ENCODE measurements at places on chromosomes 6 and 20.

GRCh38 chr6:39610221-39610620 lies 115.0 kb downstream of the KIF6 start:
- DNase-seq = no peak

GRCh38 chr6:51926125-51926524 lies 161.3 kb downstream of the PKHD1 start:
- no peak for DNase-seq

GRCh38 chr20:57484772-57485171 lies 40.2 kb downstream of the CTCFL start:
- DNase-seq = no peak

GRCh38 chr6:149054559-149055194 lies 262.8 kb upstream of the TAB2 start:
- DNase-seq = no peak

GRCh38 chr20:43477619-43478018 lies 19.9 kb downstream of the SRSF6 start:
- no peak for DNase-seq

- no peak for DNase-seq
Measured at GRCh38 chr6:136387316-136387715, 97.7 kb upstream of the BCLAF1 start.

DNA sequence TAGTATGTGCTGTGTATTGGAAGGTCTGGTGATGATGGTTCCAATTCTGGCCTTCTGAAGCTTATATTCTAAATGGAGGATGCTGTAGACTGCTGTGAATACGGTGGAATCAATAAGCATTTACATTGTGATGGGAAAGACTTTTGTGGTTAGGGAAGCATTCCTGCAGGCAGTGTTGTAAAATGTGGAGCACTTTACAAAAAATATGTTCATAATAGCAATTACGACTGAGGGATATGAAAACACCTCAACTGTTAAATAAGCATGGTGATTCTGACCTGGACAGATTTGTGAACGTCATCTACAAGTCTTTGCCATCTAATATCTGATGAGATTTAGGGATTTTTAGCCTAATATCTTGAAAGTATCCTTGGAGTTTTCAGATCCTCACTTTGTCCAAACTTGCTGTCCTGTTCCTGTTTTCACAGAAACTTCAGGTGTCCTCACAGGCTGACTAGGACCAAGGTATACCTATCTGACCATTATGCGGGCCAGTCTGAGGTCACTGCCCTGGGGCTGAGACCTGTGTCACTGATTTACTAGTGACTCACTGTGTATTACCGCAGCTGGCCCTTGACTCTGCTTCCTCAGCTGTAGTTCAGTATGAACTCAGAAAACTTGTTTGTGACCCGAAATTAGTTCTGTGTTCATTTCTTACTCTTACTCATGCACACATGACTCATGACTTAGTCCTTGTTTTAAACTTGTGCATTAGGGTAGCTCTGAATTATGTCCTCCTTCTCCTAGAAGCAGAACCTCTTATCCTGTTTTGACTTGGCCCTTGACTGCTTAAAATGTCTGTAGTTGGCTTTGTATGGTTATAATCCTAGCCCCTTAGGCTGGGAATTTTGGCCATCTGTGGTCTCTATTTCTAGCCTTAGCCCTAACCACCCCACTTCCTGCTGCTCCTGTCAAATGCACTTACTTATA lies 343.0 kb downstream of the CDKAL1 start:
- DNase-seq = no peak

- DNase-seq = no peak
Measured at GRCh38 chr6:169164986-169165385, 88.7 kb downstream of the THBS2 start.

DNA sequence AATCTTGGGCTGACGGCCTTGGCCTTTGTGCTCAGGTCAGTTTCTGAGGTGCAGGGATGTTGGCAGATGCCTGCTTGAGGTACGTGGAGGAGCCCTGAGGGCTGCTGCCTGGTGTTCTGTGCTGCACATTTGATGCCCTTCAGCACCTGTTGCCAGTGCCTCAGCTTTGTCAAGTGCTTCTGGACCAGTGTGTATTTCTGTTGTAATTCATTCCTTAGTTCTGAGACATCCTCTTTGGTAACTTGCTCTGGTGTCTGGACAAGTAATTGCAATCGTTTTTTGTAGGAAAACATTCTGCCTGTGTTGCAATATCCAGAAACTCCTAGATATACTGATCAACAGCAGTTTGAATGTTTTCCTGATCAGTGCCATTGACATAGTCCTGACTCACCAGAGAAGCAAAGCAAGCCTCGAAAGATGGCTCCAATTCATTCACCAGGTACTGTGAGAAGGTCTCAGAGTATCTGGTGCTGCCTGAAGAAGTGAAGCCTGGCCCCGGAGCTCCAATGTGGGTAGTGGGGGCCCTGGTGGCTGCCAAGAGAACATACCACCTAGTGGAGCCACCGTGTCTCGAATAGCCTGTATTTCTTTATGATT lies 26.7 kb downstream of the ZNF337 start:
- no peak for DNase-seq

DNA sequence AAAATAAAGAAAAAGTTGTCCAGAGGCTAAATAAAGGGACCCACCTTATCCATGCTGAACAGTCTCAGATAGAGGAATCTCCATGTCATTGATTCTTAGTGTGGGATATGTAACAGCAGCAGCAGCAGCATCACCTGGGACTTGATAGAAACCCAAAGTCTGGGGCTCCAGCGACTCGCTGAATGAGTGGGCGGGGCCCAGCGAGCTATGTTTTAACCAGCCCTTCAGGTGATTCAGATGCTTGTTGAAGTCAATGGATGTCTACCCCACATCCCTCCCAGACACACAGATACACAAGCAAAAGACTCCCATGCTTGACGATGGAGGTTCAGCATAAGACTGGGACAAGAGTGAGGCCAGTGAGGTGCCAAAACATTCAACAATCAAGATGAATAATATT lies 298.6 kb downstream of the UBE3D start:
- no peak for DNase-seq

GRCh38 chr6:47268572-47269187 lies 41.0 kb downstream of the TNFRSF21 start:
- no peak for DNase-seq

DNA sequence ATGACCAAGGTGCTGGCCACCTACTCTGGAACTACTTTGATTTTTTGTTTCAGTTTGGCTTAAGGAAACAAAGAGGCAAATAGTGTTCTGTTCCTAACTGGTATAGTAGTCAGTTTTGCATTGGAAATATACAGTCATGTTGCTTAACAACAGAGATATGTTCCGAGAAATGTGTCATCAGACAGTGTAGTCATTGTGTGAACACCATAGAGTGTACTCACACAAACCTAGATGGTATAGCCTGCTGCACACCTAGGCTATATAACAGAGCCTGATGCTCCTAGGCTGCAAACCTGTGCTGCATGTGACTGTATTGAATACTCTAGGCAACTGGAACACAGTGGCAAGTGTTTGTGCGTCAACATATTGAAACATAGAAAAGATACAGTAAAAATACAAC lies 80.4 kb downstream of the ARID1B start:
- DNase-seq = no peak

DNA sequence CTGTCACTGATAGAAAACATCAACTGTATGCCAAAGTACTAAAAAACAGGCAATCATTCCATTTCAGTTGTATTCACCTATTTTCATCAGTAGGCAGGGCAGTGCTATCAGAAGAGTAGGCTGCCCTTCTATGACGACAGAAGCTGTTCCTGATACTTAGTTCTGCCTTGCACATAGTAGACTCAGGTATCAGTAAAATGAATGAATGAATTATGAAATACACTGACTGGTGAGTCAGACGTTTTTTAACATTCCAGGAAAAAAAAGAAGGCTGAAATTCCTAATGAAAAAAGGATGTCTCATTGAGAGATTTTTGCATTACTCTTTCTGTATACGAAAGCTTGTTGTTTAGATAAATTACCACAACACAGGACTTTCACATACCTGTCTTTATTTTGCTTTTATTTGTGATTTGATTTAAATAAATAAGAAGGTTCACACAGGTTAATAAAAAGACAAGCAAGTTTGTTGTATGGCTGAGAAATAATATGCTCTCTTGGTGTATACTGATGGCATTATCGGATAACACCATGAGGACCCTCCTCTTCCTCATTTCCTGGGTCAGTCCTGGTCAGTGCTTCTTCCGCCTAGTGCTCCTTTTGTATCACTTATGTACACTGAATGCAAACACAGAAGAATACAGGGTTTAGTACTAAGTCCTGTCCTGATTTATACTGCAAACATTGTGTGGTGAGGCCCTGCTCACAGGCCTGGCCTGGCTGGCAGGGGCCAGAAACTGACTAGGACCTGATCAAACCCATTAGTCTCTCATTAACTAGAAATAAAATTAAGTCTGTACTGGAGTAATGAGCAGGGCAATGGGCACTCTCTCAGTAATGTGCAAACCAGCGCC lies 39.4 kb upstream of the SPDEF start:
- DNase-seq = no peak

GRCh38 chr20:1805161-1805581 lies 90.0 kb upstream of the SIRPA start:
- no peak for DNase-seq

DNA sequence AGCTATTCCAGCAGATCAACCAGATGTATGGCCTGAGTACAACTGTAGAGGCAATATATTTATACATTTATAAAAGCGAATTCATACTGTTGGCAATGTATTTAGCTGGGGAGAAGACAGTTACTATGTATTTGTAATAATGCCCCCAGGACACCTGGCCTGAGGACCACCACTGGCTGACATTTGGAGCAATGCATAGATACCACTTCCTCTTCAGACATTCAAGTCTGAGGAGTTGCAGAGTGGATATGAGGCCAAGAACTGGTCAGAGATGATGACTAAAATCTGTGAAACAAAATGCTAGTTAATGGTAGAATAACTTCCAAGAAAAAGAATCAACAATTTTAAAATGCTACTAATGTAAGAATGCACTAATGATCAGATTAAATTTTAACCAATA lies 462.3 kb downstream of the CDC5L start:
- DNase-seq = no peak

- no peak for DNase-seq
Measured at GRCh38 chr6:110628330-110628729, 151.9 kb upstream of the SLC22A16 start.

DNA sequence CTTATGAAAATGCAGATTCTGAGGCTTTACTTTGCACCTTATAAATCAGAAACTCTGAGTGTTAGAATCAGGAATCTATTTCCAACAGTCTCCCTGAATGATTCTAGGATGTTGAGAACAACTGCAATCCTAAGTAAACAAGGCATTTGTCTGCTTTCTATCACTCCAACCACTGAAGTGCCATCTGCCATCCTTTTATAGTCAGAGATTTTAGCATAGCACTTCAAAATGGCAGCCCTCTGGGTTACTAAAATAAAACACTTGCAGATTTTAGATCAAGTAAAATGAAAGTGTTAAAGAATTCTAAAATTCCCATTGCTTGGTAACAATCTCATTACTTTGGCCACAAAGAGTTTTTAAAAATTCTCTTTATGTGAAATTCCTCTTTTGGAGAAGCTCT lies 258.9 kb downstream of the CD109 start:
- no peak for DNase-seq

GRCh38 chr6:121216928-121217327 lies 117.4 kb downstream of the TBC1D32 start:
- DNase-seq = no peak

DNA sequence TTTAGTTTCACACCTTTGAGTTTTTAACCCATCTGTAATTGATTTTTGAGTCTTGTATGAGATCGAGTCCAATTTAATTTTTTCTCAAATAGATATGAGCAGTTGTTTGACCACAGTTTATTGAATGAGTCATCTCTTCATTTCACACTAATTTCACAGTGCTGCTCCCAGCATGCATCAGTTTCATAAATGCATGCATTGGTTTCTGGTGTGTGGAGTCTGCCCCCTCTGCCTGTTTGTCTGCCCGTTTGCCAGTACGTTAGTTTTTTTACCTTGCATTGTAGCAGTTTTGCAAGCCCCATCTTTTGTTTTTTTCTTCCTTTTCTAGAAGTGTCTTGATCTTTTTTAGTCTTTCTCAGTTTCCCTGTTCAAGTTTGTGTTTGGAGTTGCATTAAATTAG lies 11.9 kb downstream of the SLX4IP start:
- DNase-seq = no peak

DNA sequence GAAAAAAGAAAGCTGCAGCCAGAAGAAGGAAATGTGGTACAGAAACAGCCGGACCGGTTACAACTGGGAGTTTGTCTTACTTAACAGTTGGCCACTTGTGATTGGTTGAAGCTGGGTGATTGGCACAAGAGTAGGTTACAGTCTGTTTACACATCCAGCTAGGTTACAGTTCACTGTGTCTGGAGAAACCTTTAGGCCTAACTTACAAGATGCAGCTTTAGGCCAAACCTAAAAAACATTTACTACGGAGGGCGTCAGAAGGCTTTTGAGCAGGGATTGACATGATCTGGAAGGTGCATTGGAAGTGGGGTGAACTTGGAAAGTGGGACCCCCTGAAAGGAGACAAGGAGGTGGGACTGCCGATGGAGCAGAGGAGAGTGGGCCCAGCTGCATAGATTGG lies 122.3 kb downstream of the BANF2 start:
- no peak for DNase-seq

GRCh38 chr20:11922561-11922960 lies 4.9 kb downstream of the BTBD3 start:
- no peak for DNase-seq

DNA sequence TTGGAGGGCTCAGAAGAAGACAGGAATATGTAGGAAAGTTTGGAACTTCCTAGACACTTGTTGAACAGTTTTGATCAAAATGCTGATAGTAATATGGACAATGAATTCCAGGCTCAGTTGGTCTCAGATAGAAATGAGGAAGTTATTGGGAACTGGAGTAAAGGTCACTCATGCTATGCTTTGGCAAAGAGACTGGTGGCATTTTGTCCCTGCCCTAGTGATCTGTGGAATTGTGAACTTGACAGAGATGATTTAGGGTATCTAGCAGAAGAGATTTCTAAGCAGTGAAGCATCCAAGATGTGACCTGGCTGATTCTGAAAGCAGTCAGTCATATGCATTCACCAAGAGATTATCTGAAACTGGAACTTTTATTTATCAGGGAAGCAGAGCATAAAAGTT lies 45.1 kb downstream of the FRK start:
- DNase-seq = no peak

DNA sequence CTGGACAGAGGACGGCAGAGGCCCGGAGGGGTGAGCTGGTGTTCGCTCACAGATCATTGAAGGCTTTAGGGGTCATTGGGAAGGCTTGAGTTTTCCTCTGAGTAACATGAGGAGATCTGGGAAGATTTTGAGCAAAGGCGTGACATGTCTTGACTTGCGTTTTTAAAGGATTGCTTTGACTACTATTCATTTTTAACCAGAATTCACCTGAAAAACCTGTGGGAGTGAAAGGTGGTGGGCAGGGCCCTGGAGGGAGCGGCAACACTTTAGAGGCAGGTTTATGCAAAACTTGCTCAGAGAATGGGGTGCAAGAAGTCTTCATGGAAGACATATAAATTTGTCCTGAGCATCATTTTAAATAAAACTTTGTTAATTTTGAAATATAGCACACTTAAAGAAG lies 72.2 kb upstream of the EEF1E1 start:
- DNase-seq = no peak

DNA sequence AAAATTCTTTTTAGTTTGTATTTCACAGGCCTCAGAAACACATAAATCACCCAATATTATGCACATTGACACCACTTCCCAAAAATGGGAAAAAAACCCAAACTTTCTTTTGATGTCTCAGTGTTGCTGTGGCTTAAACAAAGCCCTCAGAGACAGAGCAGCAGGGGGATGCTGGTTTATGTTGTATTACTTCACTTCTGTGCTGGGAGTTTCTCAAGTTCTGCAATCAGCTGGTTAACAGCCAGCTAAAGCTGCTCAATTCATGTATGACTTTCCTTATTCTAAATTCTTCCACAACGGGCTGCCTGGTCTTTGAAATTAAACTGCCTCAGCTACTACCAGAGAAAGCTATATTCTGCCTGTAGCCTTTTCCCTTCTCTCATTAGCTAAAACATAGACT lies 5.6 kb downstream of the FILIP1 start:
- DNase-seq = no peak

Measured in omental fat pad (tissue), 4 donors.